ENCODE measurements at places on chromosomes 5 and 9. TPM values are rescaled to one million over a fixed set of nuclear protein-coding genes. Genes with fewer than 3 reads are reported as not detected.

DNA sequence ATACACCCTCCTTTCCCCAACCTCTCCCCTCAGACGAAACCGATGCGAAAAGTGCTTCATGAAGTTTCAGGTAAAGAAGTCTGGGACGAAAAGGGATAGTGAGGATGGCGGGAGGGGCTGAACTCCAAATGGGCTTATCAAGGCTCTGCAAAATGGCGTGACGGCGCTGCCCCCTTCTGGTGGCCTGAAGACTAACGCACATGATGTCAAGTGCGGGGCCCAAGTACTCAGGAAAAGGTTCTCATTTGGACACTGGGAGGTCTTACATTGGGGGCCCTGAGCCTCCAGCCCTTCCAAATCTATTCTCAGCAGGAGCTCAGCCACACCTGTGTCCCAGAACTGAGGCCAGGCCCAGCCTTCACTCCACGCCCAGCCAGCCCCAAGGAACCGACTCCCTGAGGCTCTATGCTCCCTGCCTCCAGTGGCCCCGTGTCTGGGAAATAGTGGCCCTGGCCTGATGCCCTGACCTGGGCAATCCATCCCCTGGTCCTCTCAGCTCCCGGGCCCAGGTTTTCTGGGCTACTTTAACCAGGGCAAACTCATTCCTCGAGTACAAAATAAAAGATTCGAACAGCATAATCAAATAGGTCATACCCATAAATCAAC lies 119.9 kb downstream of the KCNIP1 start:
- H3K27me3 ChIP-seq, result no peaks in the 10 kb centered on the region
- H3K36me3 ChIP-seq, result no peaks in the 10 kb centered on the region
- H3K4me1 ChIP-seq, result no peaks in the 10 kb centered on the region

DNA sequence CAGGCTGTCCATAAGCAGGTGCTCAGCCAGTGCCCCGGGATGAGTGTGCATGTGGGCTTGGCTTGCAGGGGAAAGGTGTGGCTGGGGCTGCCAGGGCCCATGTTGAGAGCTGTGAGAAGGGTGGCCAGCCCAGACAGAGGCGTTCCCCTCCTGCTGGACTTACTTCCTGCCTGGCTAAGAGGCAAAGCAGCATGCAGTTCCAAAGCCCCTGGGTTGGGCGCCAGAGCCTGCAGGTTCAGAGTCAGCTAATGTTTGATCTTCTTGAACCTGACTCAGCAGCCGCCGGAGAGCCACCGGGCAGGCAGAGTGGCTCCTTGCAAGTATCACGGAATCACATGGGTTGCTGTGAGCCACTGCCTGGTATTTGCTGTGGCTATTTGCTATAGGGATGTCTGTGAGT lies 168.4 kb upstream of the MAP1B start:
- no peak overlapping the region for H3K4me3 ChIP-seq
- no peaks in the 10 kb centered on the region for H3K36me3 ChIP-seq
- no peak overlapping the region for H3K27ac ChIP-seq
- H3K27me3 ChIP-seq, result no peaks in the 10 kb centered on the region
- H3K4me1 ChIP-seq, result no peaks in the 10 kb centered on the region

DNA sequence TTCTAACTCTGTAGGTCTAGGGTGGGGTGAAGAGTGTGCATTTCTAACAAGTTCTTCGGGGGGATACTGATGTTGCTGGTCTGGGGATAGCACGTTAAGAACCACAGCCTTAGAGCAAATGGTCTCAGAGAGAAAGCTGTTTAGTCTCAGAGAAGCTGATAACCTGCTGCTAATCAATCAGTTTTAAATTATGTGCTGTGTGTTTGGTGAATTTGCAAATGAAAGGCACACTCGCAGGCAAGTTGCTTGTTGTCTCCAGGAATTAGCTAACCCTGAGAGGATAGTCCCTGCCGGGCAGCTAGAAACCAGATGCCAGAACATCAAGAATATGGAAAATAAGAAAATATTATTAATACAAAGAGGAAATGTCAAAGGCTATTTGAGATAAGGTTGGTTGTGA lies 79.2 kb downstream of the DMRT2 start:
- H3K36me3 ChIP-seq, result no peaks in the 10 kb centered on the region
- no peak overlapping the region for H3K27ac ChIP-seq
- H3K4me1 ChIP-seq, result no peaks in the 10 kb centered on the region
- no peaks in the 10 kb centered on the region for H3K27me3 ChIP-seq
- DNase-seq, result no peak

LCN15 gene
- polyA plus RNA-seq, result not detected

SPATA31D4 gene
- polyA plus RNA-seq, result not detected

B4GALT7 gene
- 18.8 TPM for polyA plus RNA-seq
